Esophagus squamous epithelium (tissue), 5 donors: ENCODE measurements at places on chromosomes 6 and 20. TPM values are rescaled to one million over a fixed set of nuclear protein-coding genes. Genes with fewer than 3 reads are reported as not detected.

Gene ECT2L
- not detected for total RNA-seq

DNA sequence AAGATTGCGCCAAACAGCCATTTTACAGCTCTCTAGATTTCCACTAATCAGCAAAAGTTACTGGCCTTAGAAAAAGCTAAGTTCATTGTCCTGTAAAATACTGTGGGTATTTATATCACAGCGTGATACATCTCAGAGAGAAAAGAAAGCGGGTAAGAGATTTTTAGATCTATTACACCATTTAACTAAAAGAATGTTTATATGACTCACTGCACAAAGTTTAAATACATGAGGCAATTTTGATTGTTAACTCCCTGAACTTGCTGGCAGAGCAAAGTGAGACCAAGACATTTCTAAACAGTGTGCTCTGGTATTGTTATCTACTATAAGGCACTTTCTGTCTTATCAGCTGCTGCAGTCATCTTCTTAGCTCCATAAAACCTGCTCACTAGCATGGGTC, 314.3 kb downstream of the EPHA7 start:
- no peak overlapping the region for H3K27ac ChIP-seq
- no peaks in the 10 kb centered on the region for H3K36me3 ChIP-seq
- no peak for DNase-seq
- H3K4me1 ChIP-seq, result no peaks in the 10 kb centered on the region
- no peak overlapping the region for H3K4me3 ChIP-seq

DNA sequence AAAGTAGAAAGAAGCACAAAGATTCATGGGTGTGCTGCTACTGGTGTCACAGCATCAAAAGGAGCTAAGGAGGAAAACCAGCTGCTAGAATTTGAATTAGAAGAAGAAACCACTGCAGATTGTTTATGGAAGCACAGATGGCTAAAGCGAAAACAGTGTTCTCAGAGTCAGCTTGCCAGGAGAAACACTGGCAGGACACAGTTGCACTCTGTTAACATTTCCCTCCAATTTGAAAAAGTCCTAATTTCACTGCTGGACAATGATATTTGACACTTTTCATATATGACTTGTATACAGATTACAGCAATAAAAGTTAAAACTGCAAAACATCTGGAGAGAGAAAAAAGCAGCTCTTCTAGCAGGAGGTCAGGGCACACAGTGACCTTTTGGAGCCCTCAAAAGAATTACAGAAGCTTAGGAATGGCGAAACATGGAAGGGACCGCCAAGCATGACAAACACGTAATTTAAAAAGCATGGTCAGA, 314.5 kb downstream of the COL12A1 start:
- no peak overlapping the region for H3K4me3 ChIP-seq
- DNase-seq, result no peak

Gene TTBK1
- 0.13 TPM for total RNA-seq

Gene EFCAB8
- total RNA-seq, result not detected

DNA sequence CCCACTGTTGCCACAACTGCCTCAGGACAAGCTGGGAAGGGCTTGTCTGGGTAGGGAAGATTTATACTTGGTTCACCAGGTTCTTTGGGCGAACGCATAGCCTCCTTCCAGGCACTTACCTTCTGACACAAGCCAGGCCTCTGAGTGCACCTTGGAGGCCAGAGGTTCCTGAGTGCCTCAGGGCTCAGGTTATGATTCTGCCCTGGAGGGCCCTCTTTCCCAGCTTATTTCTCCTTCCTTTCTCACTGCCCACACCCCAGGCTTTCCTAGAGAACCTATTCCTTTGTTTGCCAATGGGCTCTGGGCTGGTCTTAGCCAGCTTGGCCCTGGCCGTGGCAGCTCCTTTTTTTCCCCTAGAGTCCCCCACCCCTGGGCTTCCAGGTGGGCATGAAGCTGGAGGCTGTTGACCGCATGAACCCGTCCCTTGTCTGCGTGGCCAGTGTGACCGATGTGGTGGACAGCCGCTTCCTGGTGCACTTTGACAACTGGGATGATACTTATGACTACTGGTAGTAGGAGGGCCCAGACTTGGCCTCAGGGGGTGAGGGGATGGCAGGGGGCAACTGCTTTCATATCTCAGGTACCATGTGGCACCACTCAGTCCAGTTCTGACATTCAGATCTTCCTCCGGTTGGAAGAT, 25.0 kb downstream of the L3MBTL1 start:
- no peak overlapping the region for H3K4me3 ChIP-seq
- no peaks in the 10 kb centered on the region for H3K27me3 ChIP-seq
- DNase-seq, result no peak
- no peaks in the 10 kb centered on the region for H3K36me3 ChIP-seq

Gene CST5
- not detected for total RNA-seq

Gene MYL9
- total RNA-seq, result 10.7 TPM

GRCh38 chr6:158040804-158041347, 59.2 kb downstream of the SYNJ2 start:
- no peak overlapping the region for H3K4me3 ChIP-seq
- H3K27me3 ChIP-seq, result no peaks in the 10 kb centered on the region
- DNase-seq, result no peak
- no peaks in the 10 kb centered on the region for H3K36me3 ChIP-seq
- H3K4me1 ChIP-seq, result peaks cover 26% of the 10 kb centered on the region

Gene C6orf15
- not detected for total RNA-seq

GRCh38 chr6:24439858-24440539, 37.3 kb downstream of the MRS2 start:
- H3K4me3 ChIP-seq, result no peak overlapping the region
- no peaks in the 10 kb centered on the region for H3K4me1 ChIP-seq
- no peak overlapping the region for H3K27ac ChIP-seq
- no peaks in the 10 kb centered on the region for H3K36me3 ChIP-seq

DNA sequence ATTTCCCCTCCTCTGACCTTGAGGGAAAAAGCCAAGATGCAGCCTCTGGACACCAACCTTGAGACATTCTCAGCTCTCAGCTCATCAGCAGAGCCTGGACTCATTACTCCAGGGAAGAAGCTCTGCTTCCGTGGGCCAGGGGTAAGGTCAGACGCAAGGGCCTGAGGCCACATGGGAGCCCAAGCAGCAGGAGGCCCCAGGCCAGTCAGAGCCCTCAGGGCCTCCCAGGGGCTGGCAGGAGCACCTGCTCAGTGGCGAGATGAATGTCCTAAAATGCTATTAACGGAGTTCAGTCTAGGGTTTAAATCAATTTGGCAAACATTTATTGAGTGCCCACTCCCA, 208.6 kb downstream of the ERMARD start:
- H3K36me3 ChIP-seq, result no peaks in the 10 kb centered on the region
- H3K4me1 ChIP-seq, result peaks cover 24% of the 10 kb centered on the region
- no peak overlapping the region for H3K4me3 ChIP-seq
- no peak overlapping the region for H3K27ac ChIP-seq
- no peak for DNase-seq

Gene GATA5
- not detected for total RNA-seq

Gene MYLK2
- 0.38 TPM for total RNA-seq

GRCh38 chr6:111204305-111204704, 117.0 kb downstream of the SLC16A10 start:
- no peaks in the 10 kb centered on the region for H3K27me3 ChIP-seq
- H3K27ac ChIP-seq, result no peak overlapping the region
- DNase-seq, result no peak
- no peaks in the 10 kb centered on the region for H3K4me1 ChIP-seq

DNA sequence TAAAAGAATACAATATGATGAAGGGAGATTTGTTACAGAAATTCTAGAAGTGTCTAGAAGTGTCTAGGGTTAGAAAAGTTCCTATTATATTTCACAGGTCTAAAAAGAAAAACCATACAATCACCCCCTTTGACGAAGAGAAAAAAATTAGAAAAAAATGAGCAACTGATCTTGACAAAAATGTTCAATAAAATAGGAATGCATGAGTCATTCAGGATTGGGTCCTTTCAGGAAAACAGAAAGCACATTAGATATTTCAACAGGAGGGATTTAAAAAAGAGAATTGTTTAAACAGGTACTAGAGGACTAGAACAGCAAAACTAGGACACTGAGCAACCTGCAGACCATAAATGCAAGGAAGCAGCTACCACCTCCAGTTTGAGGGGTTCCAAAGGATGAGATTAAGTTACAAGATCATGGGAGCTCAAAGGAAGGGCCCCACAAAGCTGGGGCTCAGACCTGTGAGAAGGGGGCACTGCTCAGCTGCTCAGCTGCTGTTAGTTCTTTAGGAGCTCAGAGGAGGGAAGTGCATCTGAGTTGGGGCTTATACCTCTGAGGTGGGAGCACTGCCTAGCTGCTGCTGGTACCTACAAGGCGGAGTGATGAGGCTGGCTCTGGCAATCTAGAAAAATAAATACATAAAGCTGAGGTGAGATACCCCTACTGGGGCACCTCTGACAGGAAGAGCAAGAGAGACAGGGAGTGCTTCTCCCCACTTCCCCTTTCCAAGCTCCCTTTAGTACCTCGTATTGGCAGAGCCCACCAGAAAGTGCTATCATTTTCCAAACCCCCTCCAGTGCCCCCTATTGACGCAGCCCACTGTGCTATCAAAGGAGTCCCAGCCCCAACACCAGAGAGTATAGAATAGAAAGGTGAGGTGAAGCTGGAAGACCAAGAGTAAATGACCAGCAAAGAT, 27.1 kb upstream of the BEND6 start:
- no peak overlapping the region for H3K4me3 ChIP-seq
- no peak for DNase-seq
- H3K27ac ChIP-seq, result no peak overlapping the region
- no peaks in the 10 kb centered on the region for H3K27me3 ChIP-seq
- no peaks in the 10 kb centered on the region for H3K4me1 ChIP-seq
- no peaks in the 10 kb centered on the region for H3K36me3 ChIP-seq
